ENCODE measurements at places on chromosomes 7 and 10.

- no peak for DNase-seq
Measured at GRCh38 chr10:124735491-124736286, 8.5 kb downstream of the FAM53B start.

DNA sequence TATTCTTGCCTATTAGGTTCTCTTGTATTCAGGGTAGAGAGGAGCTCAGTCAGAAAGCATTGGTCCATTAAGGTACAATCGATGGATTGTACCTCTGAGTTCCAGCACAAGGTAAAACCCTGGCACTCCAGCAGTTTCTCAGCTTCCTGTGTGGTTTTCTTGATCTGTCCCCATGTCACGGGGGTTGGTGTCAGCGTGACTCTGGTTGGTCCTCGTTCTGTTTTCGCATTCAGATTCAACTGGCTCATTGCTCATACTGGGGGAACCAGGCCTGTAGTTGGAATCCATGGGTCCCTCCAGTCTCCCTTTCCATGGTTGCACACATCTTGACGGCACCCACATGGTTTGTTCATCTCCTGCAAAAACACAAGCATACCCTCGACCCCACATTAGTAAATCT, 32.7 kb upstream of the RASGEF1A start:
- DNase-seq, result peak; percentile 35

- no peak for DNase-seq
Measured at GRCh38 chr7:30310674-30311362, 26.4 kb downstream of the ZNRF2 start.

DNA sequence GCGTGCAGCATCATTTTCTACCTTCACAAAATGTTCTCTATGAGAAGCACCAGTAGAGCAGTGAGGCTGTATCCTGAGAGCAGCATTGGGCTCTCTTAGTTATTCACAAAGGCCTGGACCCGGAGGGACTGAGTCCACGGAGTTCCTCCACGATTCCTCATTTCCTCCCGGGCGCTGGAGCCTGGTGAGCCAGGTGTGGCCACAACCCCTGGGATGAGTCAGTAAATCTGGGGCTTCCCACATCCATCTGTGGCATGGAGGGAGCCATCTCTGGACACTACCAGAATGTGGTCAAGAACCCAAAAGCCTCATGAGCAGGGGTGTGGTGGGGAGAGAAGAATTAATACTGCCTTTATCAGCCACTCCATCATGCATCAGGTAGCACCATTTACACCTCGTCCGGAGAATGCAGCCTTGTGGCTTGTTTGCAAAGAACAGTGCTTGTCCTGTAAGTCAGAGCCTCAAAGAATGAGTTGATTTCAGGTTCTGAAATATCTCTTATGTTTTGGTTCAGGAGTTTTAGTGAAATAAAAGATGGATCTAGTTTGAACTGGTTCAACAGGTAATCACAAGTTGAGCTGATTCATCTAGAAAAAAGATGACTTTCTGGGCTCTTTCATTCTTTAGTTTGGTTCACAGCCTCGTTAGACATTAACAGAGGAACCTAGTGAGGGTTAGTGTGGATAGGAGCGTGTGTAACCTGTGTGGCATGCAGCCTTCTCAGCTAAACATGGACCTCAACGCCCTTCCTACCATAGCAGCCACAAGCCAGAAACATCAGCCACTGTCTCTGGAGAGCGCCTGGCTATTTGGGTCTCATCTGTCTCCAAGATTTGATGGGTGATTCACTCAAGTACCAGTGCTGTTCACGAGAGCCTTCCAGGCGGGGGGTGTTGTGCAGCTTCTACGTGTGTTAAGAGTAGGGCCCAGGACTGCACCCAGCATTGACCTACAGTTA, 95.2 kb downstream of the WDR37 start:
- DNase-seq, result no peak

DNA sequence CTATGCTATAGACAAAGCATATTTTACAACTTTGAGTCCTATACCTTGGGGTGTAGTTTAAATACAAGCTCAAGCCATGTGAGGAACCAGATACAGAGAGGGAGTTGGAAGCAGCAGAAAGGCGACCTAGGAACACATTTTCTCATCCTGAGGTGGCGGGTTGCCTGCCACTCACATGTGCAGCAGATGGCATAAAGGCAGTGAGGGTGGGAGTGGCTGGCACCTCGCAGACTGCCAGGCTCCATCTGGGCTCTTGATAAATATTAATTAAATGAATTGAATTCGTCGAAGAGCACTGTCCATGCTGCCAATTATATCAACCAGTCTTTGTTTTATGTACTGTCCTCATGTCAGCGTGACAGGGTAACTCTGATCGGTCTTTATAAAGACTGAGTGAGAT, 79.0 kb upstream of the SEMA3C start:
- no peak for DNase-seq

DNA sequence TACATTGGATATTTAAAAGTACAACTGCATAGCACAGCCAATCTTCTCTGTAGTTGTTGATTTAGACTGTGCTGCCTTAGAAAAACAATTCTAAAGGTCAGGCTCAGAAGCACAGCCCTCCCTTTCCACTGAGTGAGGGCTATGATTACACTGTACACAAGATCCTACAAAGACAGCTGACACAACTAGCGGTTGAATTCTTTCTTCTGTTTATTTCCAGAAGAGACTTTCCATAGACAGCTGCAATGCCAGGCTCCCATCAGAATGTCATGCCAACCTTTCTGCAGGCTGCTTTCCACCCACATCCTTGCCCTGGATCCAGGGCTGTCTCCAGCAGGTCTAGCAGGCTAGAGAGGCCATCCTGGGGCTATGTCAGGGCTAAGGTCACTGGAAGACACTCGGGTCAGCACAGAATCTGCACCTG, 39.3 kb downstream of the FAM13C start:
- DNase-seq, result no peak

DNA sequence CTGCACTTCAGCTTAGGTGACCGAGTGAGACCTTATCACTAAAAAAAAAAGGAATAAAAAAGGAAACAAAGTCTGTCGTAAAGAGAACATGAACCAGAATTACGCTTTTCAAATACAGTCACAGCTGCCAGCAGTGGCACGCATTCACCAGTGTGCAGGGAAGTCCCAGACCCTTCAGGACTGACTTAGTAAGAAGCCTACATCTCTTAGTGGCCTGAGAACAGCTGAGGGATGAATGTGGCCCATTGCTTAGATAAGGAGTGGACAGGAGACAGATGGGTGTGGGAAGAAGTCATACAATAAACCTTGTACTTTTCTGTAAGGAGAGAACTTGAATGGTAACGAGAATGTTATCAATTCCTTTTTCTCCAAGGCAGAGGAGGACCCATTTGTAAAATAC, 178.5 kb downstream of the JCAD start:
- no peak for DNase-seq

DNA sequence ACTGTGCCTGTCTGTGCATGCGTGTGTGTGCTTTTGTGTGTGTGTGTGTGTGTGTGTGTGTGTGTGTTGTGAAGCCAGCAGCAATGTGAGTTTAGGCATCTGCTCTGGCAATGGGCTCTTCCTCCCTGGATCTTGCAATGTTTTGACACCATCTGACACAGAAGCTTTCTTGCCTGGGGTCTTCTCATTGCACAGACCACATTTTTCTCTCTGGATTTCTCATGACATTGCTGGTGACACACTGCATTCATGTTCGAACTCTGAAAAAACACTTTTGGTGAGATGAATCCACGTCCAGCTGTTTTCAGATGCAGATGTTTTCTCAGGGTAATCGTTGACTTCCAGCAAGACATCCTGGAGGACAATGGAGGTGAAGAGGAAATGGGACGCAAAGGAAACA, 63.0 kb upstream of the FZD8 start:
- DNase-seq, result no peak

DNA sequence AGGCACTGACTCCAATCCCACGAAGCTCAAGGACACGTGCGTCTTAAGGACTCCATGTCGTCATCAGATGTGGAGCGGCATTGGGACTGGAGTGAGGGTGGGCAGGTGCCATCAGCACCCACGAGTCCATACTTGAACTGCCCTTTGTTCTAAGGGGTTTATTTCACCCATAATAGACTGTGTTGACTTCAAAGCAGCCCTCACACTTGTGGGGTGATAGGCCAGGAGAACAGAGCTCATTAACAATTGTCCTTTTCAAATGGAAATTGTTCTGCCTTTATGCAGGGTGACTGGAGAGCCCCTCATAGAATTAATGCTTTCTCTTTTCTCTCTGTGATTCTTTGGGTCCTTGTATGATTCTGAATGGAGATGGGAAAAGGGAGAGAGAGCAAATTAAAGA, 376.9 kb upstream of the MGMT start:
- no peak for DNase-seq

DNA sequence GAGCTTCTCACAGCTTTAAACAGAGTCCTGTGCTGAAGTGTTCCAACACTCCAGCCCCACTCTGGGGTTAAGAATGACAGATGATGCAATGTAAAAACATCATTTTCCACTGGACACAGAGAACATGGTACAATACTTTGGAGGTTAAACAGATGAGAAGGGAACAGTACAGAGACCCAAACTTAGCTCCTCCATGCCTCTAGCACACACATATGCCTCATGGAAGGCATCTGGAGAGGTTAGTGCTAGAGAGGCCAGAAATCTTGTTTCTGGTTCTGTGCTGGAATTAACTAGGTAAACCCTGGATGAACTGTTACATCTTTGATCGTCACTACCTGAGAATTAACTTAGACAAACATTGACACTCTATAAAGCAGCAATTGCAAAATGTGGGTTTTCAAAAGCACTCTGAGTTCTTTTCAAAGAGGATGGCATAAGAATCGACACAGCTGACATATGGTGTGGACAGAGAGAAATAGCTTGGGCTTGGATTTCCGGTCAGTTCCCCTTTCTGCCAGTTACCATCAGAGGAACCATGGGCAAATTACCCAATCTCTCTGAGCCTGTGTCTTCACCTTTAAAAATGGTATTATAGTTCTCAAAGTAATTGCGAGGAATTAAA, 81.9 kb downstream of the KCNMA1 start:
- no peak for DNase-seq

DNA sequence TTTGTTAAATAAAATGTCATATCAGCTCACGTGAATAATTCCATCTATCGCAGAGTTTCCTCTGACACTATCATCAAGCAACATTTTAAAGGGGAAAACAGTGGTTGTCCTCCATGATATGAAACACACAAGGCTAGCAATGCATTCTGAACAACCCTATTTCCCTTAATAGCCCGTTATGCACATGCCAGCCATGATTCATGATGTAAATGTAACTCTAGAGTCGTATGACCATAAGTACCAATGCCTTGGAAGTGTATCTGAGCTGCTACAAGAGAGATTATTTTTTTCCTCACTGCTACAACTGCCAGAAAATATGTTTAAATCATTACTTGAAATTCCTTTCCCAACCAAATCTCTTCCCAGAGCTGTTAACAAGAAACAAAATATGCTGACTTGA, 159.4 kb downstream of the GRM8 start:
- no peak for DNase-seq

DNA sequence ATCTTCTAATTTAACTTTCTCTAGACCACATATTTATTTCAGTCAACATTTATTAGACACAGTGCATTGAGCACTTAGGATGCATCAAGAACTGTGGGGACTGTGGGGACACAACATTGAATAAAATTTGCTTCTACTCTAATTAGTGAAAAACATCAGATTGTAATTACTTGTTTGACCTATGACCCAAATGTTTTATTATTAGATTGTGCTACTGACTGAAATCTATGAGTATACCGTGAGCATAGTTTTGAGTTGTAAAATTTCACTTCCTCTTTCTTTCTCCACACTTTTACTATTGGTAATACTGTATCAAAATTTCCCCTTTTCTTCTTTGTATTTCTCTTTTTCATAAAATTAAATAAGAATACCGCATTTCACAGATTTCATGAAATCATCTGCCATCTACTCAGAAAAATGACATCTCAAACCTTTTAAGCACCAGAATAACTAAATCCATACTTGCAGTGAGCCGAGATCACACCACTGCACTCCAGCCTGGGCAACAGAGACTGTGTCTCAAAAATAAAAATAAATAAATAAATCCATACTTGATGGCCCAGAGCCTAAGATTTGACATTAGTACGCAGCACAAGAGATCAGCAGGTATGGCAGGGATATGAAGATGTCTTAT, 25.4 kb upstream of the INPP5F start:
- DNase-seq, result no peak

DNA sequence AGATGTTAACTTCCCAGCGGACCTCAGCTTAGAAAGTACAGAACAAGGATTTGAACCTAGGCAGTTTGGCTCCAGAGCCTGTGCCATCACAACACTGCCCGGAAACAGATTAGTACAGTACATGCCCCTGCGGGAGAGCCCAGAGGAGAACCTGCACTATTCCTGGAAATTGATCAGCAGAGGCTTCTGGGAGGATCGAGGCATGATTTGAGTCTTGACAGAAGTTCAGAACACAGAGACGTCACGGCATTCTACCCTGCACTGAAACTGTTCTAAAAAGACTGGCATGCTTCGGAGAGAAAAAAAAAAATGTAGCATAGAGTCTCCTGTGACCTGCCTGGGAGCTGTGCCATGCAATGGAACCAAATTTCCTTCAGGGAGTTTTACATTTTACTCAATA, 9.2 kb upstream of the IL6 start:
- no peak for DNase-seq

GRCh38 chr7:102251531-102252365, 34.9 kb upstream of the SH2B2 start:
- DNase-seq, result no peak

- DNase-seq, result peak; percentile 87
Measured at GRCh38 chr7:158976849-158977593, 120.7 kb downstream of the DYNC2I1 start.

GRCh38 chr7:112290065-112290464, 83.6 kb downstream of the ZNF277 start:
- DNase-seq, result no peak

- DNase-seq, result no peak
Measured at GRCh38 chr7:66348959-66349358, 143.8 kb downstream of the TPST1 start.

GRCh38 chr7:117048114-117048866, 95.0 kb downstream of the ST7 start:
- no peak for DNase-seq

GRCh38 chr7:119783799-119784198, 489.2 kb upstream of the KCND2 start:
- DNase-seq, result no peak

GRCh38 chr7:132183781-132184380, 392.4 kb downstream of the PLXNA4 start:
- no peak for DNase-seq

- DNase-seq, result no peak
Measured at GRCh38 chr7:144786079-144786478, 49.8 kb downstream of the TPK1 start.

DNA sequence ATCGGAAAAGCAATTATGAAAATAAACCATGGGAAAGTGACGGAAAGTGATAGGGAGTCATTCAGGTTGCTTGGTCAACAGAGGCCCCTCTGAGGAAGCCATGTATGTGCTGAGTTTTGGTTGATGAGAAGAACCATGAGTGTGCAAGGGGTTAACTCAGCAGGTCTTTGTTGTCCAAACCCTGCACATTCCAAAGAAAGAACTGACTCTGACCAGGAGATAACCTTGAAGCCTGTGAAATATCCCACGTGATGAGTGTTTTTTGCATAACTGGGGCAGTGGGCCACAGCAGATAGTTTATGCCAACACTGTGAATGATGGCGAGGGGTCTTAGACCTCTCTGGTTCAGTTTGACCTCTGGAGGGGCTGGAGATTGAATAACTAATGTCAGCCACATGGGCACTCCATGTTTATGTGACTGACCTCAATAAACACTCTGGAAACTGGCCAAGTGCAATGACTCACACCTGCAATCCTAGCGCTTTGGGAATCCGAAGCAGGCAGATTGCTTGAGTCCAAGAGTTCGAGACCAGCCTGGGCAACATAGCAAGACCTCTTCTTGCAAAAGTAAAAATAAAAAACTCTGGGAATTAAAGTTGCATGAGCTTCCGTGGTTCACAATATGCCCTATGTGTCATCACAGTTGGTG, 154.0 kb upstream of the FOXK1 start:
- no peak for DNase-seq
